ENCODE measurements at places on chromosomes 7 and 10.
A peak's percentile ranks its signal among the peaks of the same experiment; 100 is the strongest.

DNA sequence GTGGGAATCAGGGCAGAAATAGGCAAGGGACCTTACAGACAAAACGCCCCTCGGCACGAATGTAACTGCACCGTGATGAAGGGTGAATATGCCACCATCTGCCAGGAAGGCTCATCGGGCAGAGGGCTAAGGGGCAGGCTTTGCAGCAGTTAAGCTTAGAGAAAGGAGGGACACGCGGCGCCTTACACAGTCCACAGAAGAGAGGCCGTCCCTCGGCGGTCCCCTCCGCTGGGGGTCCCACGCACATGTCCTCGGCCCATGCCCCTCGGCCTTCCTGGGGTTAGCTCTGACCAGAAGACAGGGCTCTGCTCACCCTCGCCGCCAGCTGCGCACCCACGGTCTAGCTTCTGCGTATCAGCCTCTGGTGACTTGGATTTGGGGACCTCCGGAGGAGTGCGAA, 141.1 kb downstream of the DYNC2I1 start:
- DNase-seq: no peak

DNA sequence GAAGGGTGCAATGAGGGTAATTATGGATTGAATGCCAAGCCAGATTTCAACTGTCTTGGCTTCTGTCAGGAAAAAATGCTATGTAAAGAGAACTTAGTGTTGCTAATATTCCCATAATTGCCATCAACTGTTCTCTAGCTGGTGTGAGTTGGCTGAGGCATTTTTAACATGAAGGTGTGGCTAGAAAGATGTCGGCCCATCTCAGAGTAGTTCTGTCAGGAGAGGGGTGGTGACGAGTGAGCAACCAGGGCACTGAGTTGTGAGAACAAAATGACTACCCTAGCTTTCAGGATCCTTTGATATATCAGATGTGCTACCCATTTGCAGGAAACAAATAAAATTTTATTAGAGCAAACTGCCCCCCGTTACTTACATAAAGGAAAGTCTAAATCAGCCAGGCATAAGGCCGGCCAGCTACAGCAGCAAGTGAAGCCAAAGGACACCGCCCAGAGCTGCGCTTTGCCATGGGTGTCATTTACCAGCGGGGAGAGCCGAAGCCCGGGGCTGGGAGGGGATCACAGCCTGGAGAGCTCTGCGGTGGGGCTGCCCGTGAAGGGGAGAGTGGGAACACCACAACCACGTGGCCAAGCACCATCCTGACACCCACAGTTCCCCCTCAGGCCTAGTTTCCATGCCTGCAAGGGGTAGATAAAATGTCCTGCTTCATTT, 141.4 kb downstream of the ICA1 start:
- no peak for DNase-seq

DNA sequence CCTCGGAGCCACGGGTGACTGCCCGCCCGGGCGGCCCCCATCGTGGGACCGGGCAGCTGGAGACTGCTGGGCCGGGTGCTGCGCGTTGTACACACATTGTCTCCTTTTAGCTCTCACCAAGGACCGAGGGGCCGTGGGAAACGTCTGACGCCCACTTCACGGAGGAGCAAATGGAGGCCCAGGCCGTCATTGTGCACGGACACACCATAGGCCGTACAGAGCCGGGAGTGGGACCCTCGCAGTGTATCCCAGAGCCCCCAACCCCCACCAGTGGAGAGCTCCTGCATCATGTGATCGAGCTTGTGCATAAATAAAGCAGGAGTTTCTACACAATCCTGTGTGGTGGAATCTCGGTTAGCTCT, 722 bp downstream of the DENND10 start:
- DNase-seq: no peak

DNA sequence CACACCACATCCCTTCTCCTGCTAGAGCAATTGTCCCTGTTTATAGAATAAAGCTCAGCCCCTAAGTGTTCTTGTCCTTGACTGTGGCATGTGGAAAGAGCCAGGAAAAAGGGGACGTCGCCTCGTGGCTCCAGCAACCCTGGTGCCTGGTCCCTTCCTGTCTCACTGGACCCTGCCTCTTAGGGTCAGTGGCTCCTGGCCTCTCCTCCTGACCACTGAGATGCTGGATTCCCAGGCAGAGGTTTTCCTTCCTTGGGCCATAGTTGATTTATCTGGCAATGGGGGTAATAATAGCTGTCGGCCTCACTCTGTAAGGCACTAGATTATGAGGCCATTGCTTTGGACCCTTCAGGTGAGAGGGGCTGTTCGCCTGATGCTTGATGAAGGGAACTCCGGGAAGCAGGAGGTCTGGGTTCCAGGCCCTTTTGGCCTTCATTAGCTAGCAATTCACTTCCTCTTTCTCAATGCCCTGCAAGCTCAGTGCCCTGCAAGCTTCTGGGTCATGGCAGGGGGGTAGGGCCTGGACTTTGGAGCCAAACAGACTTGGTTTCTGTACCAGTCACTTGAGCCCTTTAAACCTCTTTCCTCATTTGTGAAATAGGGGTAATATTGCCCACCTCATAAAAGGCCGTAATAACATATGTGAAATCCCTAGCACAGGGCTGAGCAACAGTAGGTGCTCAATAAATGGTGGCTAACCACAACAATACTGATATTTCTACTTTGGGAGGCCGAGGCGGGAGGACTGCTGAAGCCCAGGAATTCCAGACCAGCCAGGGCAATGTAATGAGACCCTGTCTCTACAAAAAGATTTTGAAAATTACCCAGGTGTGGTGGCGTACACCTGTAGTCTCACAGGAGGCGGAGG, 1.1 kb downstream of the ASL start:
- no peak for DNase-seq

DNA sequence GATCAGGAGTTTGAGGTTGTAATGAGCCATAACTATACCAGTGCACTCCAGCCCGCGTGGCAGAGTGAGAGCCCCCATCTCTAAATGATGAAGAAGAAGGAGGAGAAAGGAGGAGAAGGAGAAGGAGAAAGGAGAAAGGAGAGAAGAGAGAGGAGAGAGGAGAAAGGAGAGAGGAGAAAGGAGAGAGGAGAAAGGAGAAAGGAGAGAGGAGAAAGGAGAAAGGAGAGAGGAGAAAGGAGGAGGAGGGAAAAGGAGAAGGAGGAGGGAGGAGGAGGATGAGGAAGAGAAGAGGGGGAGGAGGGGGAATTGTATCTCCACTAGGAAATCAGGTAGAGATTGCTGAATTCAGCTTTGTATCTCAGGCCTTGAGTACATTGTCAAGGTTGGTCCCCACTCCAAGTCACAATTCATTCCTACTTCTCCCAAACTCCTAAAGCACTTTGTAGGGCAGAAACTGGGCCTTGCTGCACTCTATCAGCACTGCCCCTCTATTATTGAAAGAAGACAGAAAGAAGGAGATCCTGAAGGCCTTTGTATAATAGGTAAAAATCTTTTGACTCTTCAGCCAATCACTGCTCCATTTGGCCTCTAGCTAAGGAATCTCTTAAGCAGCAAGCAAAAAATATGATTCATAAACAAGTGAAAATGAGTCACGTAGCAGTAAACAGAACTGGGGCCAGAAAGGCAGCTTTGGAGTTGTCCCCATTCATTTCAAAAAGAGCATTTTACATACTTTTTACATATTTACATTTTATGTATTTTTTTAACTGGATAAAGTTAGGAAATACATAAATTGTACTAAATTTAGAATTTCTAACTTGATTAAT, 178.0 kb downstream of the IMMP2L start:
- no peak for DNase-seq

DNA sequence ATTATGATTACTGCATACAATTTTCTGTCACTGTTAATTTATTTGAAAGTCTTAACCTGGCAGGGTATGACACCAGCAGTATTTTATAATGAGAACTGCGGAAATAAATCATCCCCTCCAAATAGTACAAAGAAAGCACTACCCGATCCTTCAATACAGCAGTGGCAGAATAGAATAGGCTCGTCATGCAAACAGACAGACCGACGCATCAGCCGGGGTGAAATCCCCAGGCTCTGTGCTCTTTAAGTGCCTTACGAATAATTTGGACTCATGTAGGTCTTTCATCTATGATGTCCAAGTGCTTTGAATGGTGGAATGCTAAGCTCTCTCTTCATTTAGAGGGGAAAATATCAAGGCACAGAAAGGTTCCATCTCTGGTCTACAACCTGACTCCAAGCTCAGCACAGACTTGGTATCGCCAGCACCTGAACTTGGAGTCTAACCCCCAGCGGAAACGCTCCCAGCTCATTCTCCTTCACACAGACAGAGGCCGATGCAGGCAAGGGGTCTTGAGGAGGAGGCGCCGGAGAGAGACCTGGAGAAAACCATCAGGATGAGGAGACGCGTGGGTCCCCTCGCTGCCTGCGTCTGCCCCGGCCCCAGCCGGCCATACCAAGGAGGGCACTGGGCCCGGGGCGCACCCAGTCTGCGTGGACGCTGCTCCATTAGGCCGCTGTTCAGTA, 568.1 kb upstream of the MKI67 start:
- no peak for DNase-seq

DNA sequence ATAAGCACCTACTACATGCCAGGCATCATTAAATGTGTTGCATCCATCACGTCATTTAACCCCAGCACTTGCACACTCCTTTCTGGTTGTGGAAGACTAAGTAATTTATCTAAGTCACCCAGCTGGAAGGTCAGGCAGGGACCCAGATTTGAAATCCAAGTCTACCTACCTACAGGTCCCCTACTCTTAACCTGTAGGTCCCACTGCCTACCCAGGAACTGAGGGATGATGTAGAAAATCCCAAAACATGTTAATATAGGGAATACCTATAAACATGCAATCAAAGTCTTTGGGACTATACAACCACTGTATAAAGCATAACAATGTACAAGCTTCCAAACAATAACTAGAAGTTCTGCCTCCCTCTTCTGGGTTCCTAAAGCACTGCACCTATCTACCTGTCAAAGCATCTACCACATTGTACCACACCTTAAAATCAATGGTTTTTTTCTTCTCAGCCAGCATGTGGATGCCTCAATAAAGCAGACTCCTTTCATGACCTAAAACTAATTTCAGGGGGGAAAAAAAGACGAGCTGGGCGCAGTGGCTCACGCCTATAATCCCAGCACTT, 5.6 kb downstream of the IL6 start:
- DNase-seq: peak; percentile 8

DNA sequence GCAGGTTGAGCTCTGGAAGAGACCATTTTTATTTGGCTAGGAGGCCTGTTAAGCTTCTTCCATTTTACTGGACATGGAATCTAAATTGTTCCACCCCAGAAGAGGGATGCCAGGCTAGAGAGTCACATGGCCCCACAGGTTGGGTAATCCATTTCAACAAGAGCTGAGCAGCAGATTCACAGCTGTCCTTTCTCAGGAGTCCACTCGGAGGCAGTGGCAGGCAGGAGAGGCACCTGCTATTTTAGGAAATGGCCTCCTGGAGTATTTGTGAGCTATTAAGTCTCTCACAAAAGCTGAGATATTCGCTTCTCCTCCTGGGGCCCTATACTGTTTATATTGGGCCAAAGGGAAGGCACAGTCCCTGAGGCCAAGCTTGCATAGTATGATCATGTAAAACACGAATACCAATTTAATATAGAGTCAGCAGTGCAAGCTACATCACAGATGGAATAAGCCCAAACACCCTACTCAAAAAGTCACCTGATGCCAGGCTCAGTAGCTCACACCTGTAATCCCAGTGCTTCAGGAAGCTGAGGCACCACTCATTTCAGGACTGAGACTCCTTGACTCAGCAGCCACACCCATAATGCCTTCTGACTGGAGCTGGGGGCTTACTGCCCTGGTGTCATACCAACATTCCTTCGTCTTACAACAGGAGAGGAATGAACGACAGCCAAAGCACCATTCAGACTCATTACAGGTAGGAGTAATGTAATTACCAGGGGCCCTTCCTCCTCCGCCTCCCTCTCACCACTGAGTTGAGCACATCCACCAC, 124.1 kb downstream of the LMBR1 start:
- DNase-seq: no peak

DNA sequence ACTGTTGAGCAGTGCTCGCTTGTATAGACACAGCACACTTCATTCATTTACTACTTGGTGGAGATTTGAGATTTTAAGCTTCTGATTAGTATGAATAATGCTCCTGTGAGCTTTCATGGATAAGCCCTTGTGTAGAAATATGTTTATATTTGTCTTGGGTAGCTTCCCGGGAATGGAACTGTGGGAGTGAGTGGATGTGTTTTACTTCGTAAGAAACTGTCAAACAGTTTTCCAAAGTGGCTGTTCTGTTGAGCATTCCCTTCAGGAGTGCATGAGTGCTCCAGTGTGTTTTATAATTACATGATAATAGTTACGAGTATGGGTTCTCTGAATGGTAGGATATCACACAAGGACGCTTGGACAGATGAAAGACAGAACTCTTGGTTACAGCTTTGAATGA, 49.4 kb downstream of the VWC2 start:
- peak; percentile 39 for DNase-seq

DNA sequence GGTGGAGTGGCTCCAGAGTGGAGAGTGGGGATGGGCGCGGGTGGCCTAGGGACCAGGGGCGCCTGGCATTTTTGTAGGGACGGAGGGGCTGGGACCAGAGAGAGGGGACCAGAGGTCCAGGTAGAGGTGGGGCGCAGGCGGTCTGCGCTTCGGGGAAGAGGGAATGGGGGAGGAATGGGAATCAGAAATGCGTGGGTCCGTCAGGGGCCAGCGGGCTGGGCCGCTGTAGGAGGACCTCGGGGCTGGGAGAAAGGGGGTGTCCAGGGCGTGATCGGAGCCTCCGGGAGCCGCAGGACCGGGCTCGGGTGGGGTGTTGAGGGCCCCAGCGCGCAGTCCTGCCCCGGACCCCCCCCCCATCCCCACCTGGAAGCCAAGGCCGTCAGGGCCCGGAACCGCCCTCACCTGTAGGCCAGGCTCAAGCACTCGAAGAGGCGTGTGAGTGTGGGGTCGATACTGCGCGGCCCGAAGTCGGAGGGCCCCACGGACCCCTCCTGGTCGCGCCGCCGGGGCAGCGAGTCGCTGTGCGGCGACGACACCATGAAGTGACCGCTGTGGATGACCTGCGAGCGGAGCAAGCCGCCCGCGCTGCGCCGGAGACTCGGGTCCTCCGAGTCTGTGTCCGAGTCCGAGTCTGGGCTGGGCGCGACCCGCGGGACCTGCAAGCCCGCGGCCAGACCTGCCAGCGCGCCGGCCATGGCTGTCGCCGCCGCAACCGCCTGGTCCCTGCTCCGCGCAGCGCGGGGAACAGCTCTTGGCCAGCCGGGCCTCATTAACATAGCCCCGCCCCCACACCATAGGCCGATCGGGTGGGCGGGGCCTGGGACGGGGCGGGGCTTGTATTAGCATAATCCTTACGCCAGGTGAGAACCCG, at the start of gene MLXIPL:
Gene MLXIPL, minus strand, starts transcription at position 725 of the 871 bp plus-strand sequence. Its CDS starts 30 bp downstream, at position 695.
- peak; percentile 50 for DNase-seq

DNA sequence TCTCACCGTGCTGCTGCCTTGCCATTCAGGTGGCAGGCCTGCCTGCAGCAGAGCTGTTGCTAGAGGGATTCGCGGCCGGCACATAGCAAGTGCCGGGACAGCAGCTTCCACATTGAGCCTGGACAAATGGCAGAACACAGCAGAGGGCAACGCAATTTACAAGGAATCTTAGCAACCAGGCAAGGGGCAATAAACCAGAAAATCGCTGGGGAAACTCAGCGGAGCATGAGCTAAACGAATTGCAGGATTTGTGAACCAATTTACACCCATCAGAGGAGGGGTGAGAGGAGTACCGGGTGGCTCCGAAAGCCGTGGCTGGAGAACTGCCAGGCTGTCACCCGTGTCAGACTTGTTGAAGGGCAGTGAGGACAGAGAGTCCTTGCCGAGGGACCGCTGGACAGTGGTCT, 58.6 kb upstream of the LOXL4 start:
- no peak for DNase-seq

GRCh38 chr7:137439829-137440825, 96.6 kb upstream of the PTN start:
- no peak for DNase-seq

GRCh38 chr10:93081834-93082233, 8.1 kb downstream of the CYP26A1 start:
- DNase-seq: no peak

GRCh38 chr7:2688409-2689342, 674 bp downstream of the AMZ1 start:
- no peak for DNase-seq

Data from LNCaP clone FGC (cell line).